IMR-90 (cell line): ENCODE measurements at places on chromosomes 1 and 21.

DNA sequence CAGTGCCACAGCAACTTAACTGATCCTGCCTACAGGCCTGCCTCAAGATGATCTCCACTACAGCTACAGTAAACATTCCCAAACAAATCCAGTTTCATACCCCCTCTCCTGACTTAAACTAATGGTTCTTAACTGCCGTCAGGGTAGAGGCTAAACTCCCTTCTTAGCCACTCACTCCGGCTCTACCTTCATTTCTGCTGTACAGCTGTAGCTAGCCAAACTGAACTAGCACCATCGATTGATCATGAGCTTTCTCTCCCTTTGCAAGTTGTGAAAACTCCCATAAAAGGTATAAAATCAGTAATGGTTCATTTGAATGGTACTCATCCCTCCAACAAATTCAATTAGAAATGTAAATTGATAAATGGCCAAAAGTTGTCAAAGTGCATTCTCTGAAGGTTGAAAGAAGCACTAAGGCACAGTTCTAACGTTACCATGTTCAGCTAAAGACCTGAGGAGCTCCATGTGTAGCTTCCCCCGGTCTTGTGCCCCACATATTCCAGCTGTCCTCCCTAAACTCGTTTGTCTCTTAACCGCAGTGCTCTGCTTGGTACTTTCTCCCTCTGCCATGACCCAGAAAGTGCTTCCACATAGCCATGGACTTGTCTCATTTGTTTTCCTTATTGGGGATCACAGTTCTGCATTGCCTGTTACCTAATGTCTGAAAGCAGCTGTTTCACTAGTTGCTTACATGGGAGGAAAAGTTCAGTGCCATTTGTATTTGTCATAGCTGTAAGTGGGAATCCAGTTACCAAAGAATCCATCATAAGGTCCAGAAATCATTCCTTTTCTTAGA lies 49.8 kb downstream of the DHX9 start:
- peak; percentile 71 for DNase-seq

DNA sequence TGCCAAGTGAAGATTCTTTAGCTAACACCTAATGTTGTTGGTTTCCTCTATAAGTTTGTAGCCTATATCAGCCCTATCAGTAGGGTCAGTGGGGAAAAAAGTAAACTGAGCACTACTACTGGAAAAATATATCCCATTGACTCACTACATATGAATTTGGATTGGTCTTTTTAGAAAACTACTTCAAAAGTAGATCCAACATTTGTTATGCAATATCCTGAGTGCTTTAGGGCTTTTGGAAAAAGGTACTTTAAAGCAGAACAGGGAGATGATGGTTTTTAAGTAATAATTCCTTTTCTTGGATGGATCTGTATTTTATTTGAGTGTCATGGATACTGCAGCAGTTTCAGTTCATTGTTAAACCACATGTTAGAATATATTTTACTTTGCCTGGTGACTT lies 7.1 kb downstream of the C1orf21 start:
- peak; percentile 35 for DNase-seq

GRCh38 chr1:41730806-41731205 lies 187.9 kb downstream of the HIVEP3 start:
- DNase-seq = no peak

GRCh38 chr1:147919896-147920295 lies 8.3 kb upstream of the GPR89B start:
- DNase-seq = peak; percentile 4

- no peak for DNase-seq
Observed at GRCh38 chr1:7885513-7886404, 32.9 kb upstream of the UTS2 start.

DNA sequence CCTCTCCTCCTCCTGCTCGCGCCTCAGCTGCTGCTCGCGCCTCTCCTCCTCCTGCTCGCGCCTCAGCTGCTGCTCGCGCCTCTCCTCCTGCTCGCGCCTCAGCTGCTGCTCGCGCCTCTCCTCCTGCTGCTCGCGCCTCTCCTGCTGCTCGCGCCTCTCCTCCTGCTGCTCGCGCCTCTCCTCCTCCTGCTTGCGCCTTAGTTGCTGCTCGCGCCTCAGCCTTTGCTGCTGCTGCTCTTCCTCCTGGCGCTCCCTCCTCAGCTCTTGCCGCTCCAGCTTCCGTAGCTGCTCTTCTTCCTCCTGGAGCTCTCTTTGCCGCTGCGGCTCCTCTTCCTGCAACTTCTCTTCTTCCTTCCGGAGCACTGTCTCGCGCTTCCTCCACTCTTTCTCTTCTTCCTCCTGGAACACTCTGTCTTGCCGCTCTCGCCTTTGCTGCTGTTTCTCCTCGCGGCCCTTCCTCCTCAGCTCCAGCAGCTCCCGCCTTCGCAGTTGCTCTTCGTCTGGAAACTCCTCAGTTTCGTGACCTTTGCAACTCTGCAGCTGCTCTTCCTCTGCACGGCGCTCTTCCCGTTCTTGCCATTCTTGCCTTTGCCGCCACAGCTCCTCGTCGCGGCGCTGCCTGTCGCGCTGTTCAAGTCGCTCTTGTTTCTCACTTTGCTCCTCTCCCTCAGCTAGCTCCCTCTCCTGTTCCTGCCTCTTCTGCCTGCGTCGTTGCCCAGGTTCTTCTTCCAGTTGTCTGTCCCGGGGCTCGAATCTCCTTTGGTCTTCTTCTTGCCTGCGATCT lies 3.0 kb downstream of the TCHH start:
- DNase-seq = peak; percentile 7

- DNase-seq = no peak
Observed at GRCh38 chr21:31233711-31234110, 110.3 kb downstream of the TIAM1 start.

GRCh38 chr1:179767177-179767581 lies 24.1 kb downstream of the FAM163A start:
- DNase-seq = no peak

DNA sequence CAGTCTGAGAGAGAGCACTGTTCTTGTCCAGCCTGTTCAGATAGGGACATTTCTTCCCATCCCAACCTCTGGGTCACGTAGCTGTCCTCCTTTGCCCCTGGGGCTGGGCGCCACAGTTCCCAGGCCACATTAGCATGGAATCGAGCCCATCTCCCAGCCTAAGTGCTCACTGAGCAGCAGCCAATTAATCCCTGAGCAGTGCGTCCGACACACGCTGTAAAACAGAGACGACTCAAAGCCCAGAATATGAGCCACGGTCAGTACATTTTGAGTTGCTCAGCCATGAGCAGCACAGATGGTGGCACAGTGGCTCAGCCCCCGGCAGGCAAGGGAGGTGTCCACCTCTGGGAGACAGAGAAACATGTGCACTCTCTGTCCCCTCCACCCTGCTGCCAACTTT lies 267.4 kb downstream of the NPHP4 start:
- no peak for DNase-seq

- DNase-seq = peak; percentile 56
Observed at GRCh38 chr1:236141447-236142252, 689 bp upstream of the GPR137B start.

GRCh38 chr1:183910845-183911244 lies 105.9 kb downstream of the RGL1 start:
- no peak for DNase-seq

DNA sequence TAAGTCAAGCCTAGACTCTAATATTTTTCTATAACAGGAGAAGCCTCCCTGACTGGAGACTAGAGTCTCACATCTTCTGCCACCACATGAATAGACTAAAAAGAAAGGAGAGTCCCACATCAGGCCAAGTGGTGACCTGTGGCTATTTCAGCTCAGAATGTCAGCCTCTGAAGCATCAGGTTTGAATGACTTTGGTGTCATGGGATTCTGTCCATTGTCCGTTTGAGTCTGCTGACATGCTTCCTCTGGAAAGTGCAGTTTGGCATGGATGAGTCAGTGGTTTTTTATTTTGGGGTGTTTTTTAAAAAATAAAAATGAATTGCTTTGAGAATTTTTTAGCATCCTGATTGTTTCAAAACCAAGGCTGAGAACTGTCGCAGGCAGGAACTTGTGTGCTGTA lies 19.5 kb downstream of the DYRK3 start:
- DNase-seq = no peak

- DNase-seq = no peak
Observed at GRCh38 chr1:96060621-96061020, 661.0 kb upstream of the PTBP2 start.

- DNase-seq = peak; percentile 3
Observed at GRCh38 chr1:89198491-89199072, at the start of gene GBP4. TSS of gene GBP4 (minus strand) at chr1:89198942. CDS start at chr1:89198834, 108 bp downstream.
